ENCODE measurements at places on chromosomes 16 and 17.

DNA sequence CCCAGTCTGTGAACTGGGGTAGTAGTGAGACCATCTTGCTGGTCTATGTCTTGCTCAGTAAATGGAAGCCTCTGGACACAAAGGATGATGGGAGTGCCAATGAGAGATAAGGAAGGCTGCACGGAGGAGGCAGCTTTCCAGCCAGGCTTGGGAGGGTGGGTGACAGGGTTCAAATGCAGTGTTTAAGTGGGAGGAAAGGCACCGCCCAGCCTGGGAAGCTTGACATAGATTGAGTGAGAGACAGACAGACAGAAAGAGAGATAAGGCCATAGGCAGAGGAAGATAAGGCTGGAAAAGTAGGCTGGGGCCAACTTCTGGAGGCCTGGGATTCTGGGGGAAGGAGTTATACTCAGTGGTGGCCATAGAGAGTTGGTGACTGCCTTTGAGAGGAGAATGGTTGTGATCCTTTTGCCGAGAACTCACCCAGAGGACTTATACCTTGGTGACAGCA, 7.2 kb upstream of the COL1A1 start:
- no peak for DNase-seq

GRCh38 chr17:80882323-80882722, 109.3 kb upstream of the CHMP6 start:
- DNase-seq = no peak

GRCh38 chr16:49075709-49076108, 205.9 kb downstream of the CBLN1 start:
- DNase-seq = no peak

DNA sequence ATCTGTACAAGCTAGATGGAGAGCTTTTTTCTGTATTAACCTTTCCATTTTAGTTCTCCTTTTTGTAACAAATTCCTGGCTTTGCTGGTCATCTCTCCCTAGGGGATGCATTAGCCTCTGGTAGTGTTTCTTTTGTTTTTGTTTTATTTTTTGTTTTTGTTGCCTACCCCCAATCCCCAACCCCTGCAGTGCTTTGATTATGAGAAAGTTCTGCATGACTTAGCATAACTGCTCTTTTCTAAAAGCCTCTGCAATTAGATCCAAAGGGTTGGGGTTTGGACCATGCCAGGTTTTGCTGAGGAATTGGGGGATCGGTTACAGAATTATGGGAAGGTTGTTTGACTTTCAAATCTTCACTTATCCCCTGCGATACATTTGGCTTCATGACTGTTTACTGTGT, 98.2 kb downstream of the ADAMTS18 start:
- no peak for DNase-seq

GRCh38 chr17:33024688-33025486, 33.2 kb downstream of the SPACA3 start:
- DNase-seq = no peak

DNA sequence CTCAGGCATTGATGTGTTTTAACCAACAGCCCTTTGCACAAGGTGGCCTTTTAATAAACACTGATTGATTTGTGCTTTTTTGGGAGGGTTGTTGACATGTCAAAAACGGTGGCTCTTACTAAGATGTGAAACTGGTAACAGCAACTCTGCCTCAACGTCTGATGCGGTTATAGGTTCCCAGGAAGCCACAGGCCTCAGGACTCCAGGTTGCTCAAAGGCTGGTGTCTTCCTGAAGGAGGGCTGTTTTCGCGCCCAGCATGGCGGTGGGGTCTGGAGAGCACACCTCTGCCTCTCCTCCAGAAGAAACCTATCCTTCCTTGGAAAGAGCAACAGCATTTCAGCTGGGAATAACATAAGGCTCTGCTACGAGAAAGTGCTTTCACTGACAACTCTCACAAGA, 187.5 kb downstream of the IRF8 start:
- no peak for DNase-seq

DNA sequence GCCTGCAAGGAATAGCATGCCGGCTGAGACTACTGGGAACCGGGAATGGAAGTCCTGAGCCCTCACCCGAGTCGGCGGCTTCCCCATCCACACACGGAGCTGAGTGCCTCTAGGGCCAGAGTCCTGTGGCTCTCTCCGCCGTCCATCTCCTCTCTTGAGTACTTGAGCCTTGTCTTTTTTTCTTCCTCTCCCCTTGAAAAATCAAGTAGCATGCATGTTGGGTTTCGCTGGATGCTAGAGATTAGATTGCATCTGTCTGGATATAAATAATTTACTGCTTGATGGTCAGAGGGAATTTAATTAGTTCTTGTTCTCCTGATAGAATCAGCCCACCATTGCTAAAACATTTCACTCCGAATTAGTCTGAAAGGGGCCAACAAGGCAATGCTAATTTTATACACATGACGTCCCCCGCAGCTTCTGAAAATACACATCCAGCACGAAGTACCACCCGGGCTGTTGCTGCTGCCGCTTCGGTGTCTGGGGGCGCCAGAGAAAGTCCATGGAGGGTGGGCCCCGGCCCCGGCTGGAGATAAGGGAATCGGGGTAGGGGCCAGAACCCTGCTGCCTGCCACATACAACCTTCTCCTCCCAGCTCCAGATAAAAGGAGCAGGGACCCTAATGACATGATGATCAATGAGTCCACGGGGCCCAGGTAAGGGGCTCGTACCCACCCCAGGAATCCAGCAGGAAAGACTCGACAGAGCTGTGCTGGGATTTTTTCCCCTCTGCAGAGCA, 48.5 kb downstream of the RBFOX3 start:
- no peak for DNase-seq

GRCh38 chr17:38579934-38580333, 25.8 kb downstream of the SRCIN1 start:
- no peak for DNase-seq

DNA sequence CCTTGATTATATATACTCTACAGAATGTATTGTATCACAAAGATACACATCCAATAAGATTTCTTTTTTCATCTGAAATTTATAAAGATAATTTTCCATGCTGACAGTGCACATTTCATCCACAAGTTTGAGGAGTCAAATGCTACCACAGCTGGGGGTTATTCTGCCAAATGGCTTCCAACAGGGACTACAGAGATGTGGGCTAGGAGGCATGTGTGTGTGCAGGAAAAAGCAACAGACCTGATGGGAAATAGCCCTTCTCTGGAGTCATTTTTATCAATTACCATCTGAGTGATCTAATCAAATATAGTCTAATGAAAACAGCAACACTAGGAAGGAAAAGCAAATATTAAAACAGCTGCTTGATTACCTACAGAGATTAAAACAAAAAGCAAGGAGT, 290.5 kb downstream of the CEP112 start:
- no peak for DNase-seq

- no peak for DNase-seq
Measured at GRCh38 chr16:8907096-8907495, 24.9 kb downstream of the LITAFD start.

GRCh38 chr16:67962135-67962534, 6.3 kb downstream of the SLC12A4 start:
- DNase-seq = no peak

DNA sequence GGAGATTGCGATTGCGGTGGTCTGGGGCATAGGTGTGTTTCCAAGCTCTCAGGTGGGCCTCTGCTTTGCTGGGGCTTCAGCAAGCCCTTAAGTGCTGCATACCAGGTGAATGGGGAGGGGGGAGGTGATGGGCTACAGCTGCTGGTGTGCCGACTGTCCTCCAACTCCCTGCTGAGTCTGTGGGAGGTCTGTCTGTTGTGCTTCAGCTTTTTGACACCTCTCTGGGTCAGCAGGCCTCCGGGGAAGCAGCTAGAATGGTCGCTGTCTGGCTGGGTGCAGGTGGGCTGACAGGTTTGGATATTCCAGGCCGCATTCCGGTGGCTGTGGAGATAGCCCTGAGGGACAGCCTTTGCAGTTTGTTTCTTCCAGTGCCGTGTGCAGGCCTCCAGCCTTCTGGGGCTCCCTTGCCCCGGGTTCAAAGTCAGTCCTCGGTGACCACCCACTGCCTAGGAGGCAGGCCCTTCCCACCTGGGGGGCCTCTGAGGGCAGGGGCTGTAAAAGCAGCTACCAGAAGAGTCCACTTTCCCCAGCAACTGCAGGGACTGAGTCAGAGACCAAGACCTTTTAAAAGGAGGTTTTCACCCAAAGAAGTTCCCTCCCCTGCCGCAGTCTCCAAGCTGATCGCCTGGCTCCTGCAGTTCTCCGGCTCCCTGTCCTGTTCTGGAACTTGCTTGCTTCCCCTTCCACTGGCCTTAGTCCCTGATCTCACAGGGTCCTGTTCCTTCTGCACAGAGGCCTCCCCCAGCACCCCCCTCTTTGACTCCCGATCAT, 2.0 kb upstream of the TTYH2 start:
- no peak for DNase-seq

- no peak for DNase-seq
Measured at GRCh38 chr17:1150863-1151600, 28.7 kb downstream of the ABR start.

DNA sequence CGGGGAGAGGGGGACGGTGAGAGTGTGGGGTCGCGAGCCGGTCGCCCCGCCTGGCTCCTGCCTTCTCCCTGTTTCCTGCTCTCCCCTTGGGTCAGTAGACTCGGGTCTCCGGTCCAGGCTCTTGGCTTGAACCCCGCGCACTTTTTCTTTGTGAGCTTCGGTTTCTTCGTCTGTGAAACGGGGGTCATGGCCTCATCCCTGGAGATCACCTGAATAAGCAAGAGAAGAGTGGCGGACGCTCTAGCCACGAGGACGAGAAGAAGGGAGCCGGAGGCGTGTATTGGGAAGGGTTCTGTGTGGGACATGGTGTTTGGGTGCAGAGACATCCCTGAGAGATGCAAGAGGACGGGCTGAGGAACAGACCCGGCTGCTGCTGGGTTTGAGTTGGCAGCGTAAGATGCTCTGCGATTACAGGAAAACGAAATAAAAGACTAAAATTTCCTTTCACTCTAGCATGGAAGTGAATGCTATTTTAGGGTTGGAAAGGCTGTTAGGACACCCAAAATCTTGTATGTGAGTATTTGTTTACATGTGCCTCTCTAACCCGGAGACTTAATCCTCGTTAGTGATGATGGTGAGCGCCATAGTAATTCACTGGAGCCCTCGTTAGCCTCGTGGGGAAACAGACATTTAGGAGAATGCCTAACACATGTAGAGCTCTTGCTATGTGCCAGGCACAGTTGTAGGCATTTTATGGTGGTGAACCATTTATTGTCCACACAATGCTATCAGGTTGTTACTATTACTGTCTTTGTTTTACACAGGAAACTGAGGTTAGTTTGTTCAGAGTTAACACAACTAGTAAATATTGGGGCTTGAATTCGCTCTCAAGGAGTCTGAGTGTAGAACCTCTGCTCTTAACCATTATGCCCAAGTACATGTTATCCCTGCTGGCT, 646 bp downstream of the KIF22 start:
- DNase-seq = no peak

DNA sequence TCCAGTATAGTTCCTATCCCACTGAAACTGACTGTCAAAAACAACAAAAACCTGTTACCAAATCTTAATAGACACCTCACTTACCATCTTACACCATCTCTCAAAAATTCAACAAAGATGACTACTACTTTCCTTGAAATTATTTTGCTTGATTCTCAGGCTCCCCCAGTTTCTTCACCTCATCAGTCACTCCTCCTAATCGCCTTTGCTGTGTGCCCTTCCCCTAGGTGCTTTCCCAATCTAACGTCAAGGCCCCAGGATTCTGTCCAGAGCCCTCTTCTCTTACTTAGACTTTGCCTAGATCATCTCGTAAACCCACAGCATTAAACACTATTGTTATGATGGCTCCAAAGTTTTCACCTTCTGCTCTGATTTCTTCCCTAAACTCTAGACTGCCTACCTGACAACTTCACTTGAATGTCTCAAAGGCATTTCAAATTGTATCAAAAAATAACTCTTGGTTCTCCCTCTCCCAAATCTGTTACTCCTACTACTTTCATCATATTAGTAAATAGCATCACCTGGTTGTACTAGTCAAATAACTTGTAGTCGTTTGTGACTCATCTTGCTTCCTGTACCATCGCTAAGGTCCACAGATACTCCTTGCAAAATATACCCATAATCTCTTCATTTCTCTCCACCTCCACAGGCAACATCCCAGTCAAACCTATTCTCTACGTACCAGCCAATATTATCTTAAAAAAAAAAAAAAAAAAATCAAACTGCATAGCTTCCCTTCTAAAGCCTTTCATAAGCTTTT, 18.0 kb downstream of the C16orf87 start:
- DNase-seq = no peak

DNA sequence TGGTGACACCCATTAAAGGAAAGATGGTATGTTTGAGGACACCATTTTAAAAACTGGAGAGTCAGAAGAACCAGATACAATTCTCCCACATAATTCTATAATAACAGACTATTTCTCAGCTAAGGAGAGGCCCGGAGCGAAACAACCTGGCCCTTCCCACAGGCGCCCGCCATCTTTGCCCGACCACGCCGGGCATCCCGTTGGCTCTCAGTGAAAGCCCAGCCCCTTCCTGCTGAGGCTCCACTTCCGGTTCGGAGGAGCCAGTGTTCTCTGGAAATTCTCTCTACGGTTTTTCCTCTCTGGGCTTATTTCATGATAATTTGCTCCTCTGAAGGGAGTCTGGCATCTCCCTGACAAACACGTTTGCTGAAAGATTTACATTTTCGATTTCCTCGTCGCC, 175.7 kb downstream of the AXIN2 start:
- no peak for DNase-seq

GRCh38 chr17:20191056-20191455, 181.9 kb downstream of the SPECC1 start:
- no peak for DNase-seq

DNA sequence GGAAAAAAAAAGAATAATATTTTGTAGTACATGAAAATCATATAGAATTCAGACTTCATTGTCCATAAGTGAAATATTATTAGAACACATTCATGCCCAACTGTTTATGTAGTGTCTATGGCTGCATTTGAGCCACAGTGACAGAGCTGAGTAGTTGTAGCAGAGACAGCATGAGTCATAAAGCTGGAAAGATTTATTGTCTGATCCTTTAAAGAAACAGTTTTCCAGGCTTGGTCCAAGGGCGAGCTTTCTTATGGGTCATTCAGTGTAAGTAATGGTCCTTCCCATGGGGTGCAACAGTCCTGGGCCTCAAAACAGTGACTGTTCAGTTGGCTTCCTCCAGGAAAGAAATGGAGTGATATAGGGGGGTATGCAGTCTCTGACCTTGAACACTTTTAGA, 260.2 kb downstream of the HS3ST4 start:
- no peak for DNase-seq

DNA sequence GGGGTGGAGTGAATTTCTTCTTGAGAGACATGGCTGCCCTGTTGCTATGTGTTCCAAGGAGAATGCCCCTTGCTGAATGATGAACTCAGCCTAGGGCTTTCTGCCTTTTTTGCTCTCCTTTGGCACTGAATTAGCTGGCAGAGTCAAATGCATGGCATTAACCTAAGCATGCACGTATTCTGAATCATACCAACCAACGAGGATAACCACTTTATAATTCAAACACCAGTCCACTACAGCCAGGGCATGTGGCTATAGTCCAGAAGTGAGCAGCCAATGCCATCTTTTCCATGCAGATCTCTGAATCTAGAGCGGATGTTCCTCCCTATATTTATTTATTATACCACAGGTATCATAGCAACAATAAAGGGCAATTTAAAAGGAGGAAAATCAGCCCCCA, 15.7 kb downstream of the TMIGD1 start:
- no peak for DNase-seq

- DNase-seq = no peak
Measured at GRCh38 chr17:64412944-64413381, 22.3 kb upstream of the PECAM1 start.

All from keratinocyte (primary cell).